ENCODE measurements at places on chromosomes 1 and 21.

GRCh38 chr21:39612233-39613040, at the start of gene B3GALT5:
Gene B3GALT5 (plus strand): TSS chr21:39612940. CDS start chr21:39660560, 47,620 bp downstream.
- DNase-seq: peak; percentile 48

GRCh38 chr1:147189514-147189913, 17.2 kb upstream of the PRKAB2 start:
- DNase-seq: no peak

- no peak for DNase-seq
Measured at GRCh38 chr1:37930246-37931101, 16.4 kb downstream of the INPP5B start.

GRCh38 chr21:33096426-33096825, 26.5 kb downstream of the OLIG1 start:
- no peak for DNase-seq

DNA sequence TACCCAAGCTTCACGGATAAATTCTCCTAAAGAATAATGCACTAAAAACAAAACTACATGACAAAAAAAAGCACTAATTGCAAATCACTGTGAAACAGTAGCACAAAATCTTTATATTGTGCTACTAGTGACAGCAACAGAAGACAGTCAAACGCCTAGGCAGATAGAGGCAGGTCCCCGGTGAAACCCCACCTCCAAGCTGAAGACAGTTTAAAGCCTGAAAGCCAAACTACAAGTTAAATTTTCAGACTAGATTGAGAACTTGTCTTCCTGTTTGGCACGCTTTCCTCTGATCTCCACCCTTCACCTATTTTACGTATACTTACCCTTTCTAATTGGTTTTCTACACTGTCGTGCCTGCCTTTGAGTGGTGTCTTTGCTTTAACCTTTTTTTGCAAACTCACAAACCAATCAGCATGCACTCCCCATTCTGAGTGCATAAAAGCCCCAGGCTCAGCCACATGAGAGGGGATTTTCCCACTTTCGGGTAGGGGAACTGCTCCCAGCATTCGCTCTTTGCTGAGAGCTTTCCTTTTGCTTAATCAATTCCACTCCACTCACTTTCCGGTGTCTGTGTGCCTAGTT, 3.6 kb upstream of the BACH1 start:
- no peak for DNase-seq

GRCh38 chr21:43001316-43001715, 27.0 kb downstream of the PKNOX1 start:
- no peak for DNase-seq

DNA sequence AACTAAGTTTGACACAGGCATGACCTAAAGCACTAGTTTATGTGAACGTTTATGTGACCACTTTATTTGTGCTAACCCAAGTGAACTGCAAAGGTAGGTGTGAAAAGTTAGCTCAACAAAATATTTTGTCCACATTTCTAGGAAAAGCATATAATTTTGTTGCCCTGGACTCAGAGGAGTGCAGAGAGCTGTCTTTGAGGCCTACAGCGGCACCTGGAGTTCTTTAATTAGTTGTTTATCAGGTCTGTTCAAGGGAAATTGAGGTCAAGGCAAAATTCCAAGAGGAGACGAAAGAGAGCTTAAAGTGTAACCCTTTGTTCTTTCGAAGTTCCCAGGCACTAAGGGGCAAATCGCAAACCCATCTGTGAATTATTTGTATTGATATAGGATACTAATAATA, 1.3 kb downstream of the GIPC2 start:
- no peak for DNase-seq

DNA sequence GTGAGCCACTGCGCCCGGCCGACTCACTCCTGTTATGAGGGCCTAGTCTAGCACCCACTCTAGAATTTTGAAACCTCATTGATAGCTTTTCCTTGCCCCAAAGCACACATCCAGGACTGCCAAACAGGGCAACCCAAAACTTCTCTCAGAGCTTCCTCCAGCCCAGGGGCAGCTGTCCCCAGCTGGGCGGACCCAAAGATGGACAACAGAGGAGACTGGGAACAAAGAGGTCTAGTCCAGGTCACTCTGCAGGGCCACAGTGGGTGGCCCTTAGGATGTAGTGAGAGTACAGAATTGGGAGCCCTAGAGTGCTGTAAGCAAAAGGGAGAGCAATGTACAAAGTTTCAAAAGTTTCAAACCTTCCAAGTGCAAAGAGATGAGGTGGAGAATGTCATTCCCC, 1.2 kb downstream of the CD34 start:
- DNase-seq: no peak
